ENCODE measurements at places on chromosomes 5 and 9.

- H3K27me3 ChIP-seq: no peaks in the 10 kb centered on the region
- DNase-seq: no peak
- H3K4me3 ChIP-seq: no peak overlapping the region
- H3K4me1 ChIP-seq: no peaks in the 10 kb centered on the region
Observed at GRCh38 chr9:134987376-134987775, 69.7 kb upstream of the FCN1 start.

DNA sequence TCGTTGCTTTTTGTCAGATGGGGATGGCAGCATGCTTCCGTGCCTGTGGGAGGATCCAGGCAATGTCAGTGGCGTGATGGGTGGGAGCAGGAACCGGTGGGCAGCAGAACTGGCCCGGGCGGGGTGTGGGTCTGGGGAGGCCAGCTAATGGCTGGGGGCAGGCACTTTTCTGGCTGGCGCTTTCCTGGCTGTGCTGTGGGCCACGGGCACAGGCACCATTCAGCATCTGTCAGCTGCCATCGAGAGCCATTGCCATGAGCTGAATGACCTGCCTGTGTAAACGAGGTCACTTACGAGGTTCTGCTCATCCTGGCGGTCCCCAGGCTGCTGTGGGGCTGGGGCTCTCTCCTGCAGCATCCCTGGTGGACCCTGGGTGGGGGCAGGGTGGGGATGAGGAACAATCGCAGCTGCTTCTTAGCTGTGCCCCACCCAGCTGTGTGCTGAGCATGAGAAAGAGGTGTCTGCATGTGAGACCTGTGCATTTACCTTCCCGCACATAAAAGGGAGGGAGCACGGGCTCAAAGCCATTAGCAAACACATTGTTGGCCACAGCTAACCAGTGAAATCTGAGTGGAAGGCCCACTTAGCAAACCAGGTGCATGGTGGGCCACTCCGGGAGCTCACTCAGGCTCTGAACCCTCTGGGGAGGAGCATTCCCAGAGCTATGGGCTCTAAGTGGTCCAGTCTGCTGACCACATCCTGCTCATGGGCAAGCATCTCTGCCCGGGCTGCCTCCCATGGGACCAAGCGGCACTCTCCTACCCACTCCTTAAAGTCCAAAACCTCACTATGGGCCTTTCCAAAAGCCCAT, 41.3 kb upstream of the OLFM1 start:
- H3K4me3 ChIP-seq: no peak overlapping the region
- H3K27ac ChIP-seq: no peak overlapping the region
- H3K27me3 ChIP-seq: no peaks in the 10 kb centered on the region
- no peaks in the 10 kb centered on the region for H3K4me1 ChIP-seq

- H3K36me3 ChIP-seq: no peaks in the 10 kb centered on the region
- no peaks in the 10 kb centered on the region for H3K27me3 ChIP-seq
- no peak overlapping the region for H3K27ac ChIP-seq
- H3K4me1 ChIP-seq: no peaks in the 10 kb centered on the region
- no peak for DNase-seq
Observed at GRCh38 chr9:7081065-7081600, 323.4 kb downstream of the KDM4C start.

DNA sequence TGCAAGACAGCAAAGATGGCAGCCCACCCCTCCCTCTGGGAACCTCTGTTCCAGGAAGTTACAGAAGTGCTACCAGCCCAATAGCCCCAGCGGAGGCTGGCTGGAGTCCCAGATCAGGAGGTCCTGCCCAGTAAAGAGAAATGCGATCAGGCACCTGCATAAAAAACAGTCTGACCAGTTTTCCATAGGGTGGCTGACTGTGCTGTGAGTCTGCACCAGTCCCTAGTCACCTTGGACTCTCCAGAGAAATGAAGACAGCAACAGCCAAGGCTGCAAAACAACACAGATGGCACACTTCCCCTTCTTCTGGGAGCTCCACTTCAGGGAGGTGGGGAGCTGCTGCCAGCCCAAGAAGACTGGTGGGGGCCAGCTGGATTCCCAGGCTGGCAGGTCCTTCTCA, 265.5 kb upstream of the PCSK5 start:
- DNase-seq: no peak
- H3K27ac ChIP-seq: no peak overlapping the region
- H3K36me3 ChIP-seq: no peaks in the 10 kb centered on the region
- H3K4me3 ChIP-seq: no peak overlapping the region
- peaks cover 6% of the 10 kb centered on the region for H3K4me1 ChIP-seq
- no peaks in the 10 kb centered on the region for H3K27me3 ChIP-seq

DNA sequence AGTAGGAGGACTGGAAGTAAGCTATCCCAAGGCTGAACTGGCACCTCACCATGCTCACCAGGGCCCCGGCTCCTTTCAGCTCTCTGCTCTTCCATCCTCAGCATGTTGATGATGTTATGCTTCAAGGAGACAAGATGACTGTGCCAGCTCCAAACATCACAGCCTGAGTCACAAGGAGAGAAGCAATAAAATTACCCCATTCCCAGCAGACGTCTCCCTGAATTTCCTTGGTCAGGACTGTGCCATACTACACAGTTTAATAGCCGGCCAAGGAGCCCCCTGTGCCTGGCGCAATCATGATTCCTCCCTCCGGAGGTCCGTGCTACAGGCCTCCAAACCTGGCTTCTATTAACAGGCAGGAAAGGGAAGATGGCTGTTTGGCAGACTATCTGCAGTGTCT, 51.2 kb upstream of the ROR2 start:
- DNase-seq: no peak
- H3K4me1 ChIP-seq: no peaks in the 10 kb centered on the region
- H3K4me3 ChIP-seq: no peak overlapping the region
- no peaks in the 10 kb centered on the region for H3K27me3 ChIP-seq

All from neural progenitor cell (in vitro differentiated cells).